NCI-H1694 treated with DMSO at 0.1 percent for 48 hours (cell line): ENCODE measurements at places on chromosomes 2 and 18.

DNA sequence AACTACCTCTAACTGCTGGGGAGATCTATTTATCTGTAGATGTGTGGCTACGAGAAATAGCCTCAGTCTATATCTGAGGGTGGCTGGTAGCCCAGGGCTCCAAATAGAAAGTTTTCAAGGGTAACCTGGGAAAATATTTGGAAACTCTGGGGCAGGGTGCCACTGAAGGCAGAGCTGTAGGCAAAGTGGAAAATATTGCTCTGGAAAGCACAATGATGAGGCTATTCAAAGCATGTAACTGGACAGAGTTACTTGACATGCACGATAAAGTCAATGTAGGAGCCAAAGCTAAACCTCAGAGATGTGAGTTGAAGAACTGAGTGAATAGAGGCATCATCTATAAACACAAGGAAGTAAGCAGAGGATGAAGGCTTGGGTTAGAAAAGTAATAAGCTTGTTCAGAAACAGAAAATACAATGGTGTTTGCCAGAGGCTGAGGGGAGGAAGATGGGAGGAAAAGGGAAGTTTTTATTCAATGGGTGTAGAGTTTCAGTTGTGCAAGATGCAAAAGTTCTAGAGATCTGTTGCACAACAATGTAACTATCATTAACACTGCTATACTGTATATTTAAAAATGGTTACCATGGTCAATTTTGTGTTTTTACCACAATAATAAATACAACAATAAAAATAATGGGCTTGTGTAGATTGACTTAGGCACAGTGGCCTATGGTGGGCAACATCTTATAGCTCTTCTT lies 171.6 kb downstream of the MBD2 start:
- no peak for DNase-seq

DNA sequence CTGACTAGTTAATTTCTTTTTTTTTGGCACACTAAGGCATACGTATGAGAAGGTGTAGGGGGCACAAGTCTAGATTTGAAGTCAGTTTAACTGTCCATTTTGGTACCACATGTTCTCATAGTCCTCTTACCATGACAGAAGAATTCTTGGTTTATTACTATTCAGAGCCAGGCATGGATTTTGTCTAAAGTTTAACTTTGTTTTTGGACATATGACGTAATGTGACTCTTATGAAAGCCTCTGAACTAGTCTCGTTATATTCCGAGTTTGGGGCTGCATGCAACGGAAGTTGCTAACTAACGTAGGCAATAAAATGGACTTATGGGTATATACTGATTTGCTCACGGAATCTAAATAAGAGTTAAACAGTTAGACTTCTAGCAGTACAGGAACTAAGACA lies 62.9 kb downstream of the MSTN start:
- no peak for DNase-seq

- no peak for DNase-seq
Measured at GRCh38 chr2:15931950-15932349, 8.4 kb upstream of the MYCN start.

DNA sequence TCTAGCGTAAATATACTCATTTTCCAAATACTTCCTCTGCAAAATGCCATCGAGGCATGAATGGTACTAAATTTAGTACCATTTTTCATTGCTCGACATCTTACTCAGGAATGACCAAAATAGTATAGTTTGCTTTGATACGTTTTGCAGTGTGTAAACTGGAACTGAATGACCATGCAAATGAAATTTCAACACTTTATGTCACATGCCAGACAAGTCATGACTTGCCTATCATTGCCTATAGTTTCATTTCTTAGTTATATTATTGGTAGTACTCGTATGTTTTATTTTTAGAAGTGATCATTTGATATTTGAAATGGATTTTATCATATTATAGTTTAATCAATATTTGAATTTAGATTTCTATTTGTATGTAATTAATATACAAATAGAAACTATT lies 9.1 kb downstream of the MSTN start:
- DNase-seq: no peak

- DNase-seq: no peak
Measured at GRCh38 chr2:163077241-163077640, 238.7 kb upstream of the KCNH7 start.

DNA sequence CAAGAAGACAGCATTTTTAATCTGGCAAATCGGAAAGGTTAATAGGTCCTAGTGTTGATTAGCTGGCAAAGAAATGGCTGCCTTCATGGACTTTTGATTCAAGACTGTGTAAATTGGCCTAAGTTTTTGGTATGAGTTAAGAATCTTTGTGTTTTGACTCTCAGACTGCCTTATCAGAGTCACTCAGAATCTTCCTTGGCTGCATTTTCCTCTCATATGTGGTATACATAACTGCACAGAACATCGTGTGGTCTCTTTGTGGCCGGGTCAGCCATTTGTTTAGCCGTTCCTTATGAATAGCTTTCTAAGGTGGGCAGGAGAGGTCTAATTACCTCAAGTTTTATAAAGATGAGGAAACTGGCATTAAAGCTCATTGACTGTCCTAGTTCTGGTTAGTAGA lies 30.1 kb downstream of the CAB39 start:
- DNase-seq: no peak

DNA sequence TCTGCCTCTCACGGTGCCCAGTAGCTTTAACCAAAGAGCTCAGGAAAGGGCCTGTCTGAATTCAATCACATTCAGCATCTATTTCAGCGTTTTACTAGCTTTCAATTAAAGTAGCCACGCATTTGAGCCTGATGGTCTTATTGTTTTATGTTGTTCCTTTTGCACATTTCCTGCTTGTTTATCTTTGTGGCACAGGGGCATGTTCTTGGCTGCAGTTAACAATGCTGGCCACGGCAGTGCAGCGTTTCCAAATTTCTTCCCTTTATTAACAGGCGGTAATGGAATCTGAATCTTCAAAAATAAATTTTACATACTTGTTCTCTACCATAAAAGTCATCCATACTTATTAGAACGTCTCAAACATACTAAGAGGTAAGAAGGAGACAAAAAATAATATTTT lies 46.2 kb downstream of the HPCAL1 start:
- no peak for DNase-seq

DNA sequence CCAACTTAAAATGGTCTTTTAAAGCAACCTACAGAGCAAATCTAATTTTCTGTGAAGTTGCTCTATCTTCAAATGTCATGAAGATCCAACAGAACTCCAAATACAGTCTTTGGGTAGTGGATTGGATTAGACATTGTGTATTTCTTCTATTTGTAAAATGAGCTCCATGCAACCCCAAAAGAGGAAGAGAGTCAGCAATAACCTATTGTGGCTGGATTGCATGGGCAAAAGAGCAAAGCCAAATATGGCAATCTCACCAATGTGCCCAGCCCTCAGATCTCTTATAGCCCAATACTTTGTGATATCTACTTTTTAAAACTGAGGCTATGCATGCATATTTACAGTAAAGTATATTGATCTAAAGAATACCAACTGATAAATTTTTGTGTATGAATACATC lies 146.3 kb downstream of the TXNL1 start:
- no peak for DNase-seq
